ENCODE measurements at places on chromosomes 5 and 9.

DNA sequence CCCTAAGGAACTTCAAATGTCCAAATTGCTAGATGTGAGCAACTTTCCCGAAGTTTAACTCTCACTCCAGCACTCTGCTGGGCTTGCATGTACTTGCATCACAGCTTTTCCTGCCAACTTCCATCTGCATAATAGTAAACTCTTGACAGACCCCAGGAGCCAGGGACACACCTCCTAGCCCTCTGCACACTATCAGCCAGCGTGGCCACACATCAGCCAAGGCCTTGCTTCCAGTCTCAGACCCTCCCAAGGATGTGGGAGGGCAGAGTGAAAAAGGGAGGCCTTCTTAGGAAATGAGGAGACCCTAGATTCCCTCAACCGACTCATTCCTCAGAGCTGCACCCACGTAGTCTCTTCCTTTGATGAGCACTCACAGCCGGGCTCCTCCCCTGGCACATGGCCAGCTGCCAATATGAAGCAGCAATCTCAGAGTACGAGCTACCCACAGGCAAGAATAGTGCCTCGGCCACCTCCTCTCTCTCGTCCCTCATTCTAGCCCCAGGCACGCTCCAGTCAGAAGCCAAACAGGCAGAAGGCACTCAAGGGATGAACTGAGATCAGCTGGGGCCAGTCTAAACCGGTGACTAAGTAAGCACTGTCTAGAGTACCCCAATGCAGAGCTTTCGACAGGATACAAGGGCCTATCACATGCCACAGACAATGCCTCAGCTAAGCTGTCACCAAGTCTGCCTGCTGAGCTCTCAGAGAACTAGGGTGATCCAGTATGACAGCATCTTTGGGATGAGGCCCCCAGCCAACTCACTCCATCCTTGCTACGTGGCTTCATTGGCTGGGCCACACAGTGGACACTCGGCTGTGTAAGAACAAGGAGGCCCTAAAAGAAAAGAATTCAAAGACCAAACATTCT, 2.3 kb downstream of the P4HA2 start:
- no peak for DNase-seq

GRCh38 chr5:137316346-137316736, 182.8 kb downstream of the SPOCK1 start:
- DNase-seq, result no peak

DNA sequence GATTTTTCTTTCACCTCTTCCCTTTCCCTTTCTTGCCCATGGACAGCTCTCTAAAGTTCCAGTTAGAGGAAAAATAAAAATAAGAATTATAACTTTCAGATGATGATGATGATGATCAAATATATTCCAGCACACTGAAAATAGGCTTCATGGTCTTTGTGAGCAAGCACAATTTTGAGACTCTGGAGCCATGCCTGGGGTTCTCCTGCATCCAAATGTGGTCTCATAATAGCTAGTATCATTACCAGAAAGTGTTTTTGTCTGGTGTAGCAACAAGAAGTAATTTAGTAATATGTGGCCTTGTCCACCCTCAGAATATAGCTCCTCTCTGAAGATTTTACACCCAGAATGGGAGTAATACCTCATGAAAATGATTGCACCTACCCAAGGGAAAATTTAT, 150.4 kb downstream of the SNCAIP start:
- no peak for DNase-seq

DNA sequence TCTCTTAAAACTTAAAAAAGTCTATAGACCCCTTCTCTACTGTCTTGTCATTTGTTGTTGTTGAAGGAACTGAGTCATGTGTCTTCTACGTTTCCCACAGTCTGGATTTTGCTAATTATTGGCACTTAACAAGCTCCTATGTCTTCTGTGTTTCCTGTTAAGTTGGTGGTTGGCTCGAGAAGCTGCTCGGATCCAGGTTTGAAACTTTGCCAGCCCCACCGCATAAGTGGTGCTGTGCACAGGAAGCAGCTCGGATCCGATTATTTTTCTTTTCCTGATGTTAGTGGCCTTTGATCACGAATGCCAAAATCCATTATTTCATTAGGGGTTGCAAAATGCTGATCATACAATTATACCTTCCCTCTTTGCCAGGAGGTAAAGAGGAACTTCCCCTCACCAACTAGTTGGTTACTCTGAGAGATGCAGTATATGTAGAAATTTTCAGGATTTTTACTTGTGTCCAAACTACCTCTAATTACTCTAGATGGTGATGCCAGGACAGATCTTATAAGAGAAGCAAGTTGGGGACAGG, 186.5 kb downstream of the NSG2 start:
- DNase-seq, result no peak

GRCh38 chr5:34743878-34744277, 87.8 kb downstream of the RAI14 start:
- DNase-seq, result no peak

GRCh38 chr5:142749321-142749720, 20.9 kb upstream of the ARHGAP26 start:
- no peak for DNase-seq

DNA sequence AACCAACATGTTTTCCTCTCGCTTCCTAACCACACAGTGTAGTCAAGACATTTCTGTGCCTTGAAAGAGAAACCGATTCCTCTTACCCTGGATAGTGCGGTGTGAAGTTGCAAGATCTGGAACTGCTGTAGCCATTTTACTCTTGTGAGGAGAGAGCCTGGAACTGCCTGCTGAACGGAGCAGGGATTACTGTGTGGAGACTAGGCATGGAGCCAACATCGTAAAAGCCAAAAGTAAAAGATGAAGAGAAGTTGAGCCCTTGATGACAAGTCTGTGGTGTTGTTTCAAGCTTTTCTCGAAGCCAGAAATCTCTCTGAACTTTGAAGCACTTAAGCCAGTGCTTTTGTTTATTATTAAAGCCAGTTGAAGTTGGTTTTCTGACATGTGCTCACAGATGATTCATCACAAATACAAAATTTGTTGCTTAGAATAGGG, 110.1 kb upstream of the GRIN3A start:
- no peak for DNase-seq

GRCh38 chr9:75019022-75019421, 9.1 kb downstream of the CARNMT1 start:
- DNase-seq, result no peak

DNA sequence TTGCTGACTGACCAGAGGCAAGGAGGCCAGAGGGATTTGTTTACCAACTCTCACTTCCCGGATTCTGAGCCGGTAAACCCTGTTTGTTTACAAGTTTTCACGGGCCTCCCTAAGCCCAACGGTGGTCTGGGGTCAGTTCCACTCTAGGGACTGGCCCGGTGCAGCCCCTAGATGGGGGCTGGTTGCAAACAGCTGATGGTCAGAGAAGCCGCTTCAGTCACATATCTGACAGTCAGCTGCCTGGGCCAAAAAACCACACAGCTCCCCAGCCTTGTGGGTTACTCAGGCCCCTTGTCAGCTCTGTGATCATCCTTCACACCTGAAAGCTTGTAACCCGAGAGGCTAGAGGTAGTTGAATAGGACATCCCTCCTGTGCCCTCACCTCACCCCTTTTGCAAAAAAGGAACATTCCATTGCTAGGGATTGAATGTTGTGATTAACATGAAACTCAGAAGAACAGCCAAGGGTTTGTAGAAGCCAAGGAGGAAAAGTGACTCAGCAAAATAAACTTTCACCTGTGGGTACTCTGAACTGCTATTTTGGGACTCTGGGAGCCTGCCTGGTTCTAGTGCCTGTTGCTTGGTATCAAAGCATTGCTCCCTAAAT, 40.4 kb downstream of the SAR1B start:
- DNase-seq, result no peak

- no peak for DNase-seq
Measured at GRCh38 chr5:72137826-72138409, 30.6 kb downstream of the MAP1B start.

GRCh38 chr5:43631182-43631910, 28.4 kb downstream of the NNT start:
- DNase-seq, result peak; percentile 39

- DNase-seq, result no peak
Measured at GRCh38 chr5:138606378-138607064, 31.3 kb upstream of the HSPA9 start.

- DNase-seq, result no peak
Measured at GRCh38 chr9:135583688-135584011, 22.1 kb downstream of the PAEP start.

- DNase-seq, result no peak
Measured at GRCh38 chr5:96852759-96853158, 23.5 kb upstream of the ERAP2 start.

All from HuH-7.5 (cell line).